Activated CD4-positive, alpha-beta T cell treated with anti-CD3 and anti-CD28 coated beads for 1 hour (primary cell): ENCODE measurements at places on chromosomes 5 and 9.

- DNase-seq = no peak
These were observed 757 bp downstream of the FXN start for GRCh38 chr9:69036309-69036708.

DNA sequence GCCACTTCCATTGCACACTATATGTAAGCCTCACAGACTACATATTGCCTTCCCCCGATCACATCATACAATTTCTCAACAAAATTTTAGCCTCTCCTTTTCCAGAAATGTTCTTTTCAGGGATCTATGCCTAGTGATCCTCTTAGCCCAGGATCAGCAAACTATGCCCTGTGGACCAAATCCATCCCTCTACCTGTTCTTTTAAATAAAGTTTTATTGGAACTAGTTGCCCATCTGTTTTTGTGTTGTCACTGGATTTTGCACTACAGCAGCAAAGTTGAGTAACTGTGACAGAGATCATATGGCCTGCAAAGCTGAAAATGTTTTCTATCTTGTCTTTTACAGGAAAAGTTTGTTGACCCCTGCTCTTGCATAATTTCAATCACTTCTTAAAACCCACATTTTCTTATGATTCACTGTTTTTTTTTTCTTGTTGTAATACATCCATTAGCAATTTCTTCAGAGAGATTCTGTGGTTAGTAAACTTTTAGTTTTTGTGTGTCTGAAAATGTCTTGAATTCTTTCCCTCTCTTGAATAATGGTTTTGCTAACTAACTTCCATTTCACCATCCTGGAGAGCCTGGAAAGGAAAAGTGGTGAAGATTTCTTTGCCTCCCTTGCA lies 7.1 kb downstream of the TXNDC8 start:
- DNase-seq = no peak

DNA sequence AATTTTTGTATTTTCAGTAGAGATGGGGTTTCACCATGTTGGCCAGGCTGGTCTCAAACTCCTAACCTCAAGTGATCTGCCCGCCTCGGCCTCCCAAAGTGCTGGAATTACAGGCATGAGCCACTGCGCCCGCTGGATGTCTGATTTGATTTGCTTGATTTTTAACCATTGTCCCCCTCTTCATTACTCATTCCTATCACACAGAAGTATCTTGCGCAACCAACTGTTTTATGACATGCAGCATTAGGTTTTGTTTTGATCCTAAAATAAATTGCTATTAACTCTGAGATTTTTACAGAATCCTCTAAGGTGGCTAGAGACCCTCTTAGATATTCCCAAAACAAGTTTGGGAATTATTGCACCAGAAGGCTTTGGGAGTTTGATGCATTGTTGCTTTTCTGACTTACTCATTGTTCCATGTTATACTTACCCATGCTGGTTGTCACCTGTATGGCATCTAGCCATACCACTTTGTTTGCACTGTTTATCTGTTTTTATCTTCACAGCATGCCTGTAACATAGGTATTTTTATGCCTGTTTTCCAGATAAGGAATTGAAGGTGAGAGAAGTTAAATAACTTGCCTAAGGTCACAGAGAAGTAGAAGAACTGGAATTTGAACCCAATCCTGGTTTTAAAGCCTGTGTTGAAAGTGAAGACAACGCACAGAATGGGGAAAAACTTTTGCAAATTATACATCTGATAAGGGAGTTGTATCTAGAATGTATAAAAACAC lies 35.9 kb upstream of the PWWP2A start:
- no peak for DNase-seq

DNA sequence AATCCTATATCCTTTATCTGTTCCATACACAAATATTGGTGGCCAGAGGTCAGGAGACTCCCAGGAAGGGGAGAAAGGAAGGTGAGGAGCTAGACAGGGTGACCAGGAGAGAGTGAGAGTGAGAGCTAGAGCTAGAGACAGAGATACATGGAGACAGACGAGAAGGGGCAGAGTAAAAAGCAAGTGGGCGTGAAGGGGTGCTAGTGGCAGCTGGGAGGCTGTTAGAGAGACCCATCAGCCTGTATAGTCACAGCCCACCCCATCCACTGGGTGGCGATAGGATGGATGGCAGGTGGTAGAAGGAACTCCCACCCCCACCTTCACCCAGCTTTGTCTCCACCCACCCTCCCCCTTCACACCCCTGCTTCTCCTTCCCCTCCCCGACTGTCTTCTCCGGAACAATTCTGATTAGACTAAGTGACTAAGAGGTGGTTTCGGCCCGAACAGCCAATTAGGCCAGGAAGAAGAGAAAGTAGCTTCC lies 32.8 kb downstream of the PCDH1 start:
- no peak for DNase-seq

GRCh38 chr9:114806526-114806900 lies 674 bp upstream of the TNFSF15 start:
- DNase-seq = no peak

DNA sequence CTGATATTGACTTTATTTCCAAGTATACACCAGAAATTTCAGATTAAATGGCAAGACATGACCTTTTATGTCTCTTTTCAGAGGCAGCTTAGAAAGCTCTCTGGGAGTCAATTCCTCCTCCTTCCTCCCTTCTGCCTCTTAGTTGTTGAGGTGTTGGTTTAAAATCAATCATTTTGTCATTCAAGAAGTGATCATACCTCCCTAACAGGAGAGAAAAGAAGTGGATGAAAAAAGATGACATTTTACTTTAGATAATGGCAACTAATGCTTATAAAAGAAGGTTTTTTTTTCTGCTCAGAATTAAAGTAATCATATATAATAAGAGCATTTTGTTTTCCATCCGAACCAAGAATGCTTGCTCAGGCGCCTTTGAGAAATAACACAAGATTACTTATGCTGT lies 448.7 kb downstream of the CTNND2 start:
- DNase-seq = no peak

GRCh38 chr9:96663506-96664120 lies 8.5 kb upstream of the PRXL2C start:
- DNase-seq = no peak

- no peak for DNase-seq
These were observed 70.0 kb upstream of the SSBP2 start for GRCh38 chr5:81820863-81821262.

GRCh38 chr9:32707326-32707725 lies 71.9 kb upstream of the TAF1L start:
- DNase-seq = no peak

DNA sequence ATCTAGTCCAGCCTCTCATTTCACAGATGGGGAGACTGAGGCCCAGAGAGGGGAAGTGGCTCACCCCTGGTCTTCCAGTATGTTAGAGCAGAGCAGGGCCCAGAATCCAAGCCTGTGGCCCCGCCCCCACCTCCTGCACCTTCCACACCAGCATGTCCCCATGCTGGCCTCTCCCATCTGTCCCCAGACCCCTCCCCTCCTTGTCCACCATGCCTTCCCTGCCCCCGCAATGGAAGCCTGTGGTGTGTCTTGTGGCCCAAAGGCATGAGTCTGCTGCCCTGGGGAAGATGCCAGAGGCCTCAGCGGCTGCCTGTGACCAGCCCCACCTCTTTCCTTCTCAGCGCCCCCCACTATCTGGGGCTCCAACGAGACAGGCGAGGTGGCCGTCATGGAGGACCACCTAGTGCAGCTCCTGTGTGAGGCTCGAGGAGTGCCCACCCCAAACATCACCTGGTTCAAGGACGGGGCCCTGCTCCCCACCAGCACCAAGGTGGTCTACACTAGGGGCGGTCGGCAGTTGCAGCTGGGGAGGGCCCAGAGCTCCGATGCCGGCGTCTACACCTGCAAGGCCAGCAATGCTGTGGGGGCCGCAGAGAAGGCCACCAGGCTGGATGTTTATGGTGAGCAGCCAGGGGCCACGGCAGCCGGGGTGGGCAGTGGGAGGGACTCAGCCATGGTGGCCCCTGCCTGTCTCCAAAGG lies 87.2 kb downstream of the HMCN2 start:
- DNase-seq = no peak

DNA sequence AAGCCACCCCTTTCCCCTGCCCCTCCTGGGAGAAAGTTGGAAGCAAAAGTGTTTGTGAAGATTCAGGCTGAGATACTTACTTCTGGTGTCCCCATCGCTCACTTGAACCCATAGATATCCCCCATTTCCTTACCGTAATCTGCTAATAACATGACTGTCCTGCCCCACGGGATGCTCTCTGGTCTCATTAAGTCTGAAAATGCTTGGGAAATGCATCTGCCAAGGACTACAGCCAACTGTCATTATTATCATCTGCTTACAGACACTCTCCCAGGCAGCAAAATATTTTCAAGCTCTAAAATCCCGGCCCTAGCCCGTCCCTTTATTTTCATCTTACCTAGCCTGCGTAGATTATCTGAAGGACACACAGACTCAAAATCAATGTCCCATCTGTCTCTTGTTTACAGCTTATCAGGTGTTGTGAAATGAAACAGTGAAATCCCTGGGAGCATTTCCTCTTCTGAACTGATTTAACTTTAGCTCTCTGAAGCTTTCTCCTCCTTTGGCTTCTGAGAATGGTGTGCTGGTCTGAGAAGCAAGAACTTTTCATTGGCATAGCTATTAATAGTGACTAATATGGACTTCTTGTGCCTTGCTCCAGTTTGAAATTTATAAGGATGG lies 126.9 kb upstream of the OSMR start:
- no peak for DNase-seq

GRCh38 chr5:16557477-16557876 lies 59.3 kb downstream of the RETREG1 start:
- no peak for DNase-seq

DNA sequence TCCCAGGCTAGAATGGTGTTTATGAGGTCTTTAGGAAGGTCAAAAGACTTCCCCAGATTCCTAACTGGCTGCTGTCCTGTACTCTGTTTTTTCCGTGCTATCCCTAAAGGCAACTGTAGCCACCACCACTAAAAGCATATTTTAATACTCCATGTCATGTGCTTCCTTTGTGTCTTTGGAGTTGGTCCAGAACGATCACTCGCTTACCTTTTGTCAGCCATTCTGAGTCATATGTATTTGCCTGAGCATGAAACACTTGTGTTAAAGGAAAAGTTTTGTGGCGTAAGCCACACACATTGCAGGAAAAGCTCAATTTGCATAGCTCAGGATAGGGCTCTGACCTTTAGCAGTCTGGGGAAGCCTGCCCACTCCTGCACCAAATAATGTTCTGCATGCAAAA lies 299.6 kb downstream of the NTRK2 start:
- no peak for DNase-seq

DNA sequence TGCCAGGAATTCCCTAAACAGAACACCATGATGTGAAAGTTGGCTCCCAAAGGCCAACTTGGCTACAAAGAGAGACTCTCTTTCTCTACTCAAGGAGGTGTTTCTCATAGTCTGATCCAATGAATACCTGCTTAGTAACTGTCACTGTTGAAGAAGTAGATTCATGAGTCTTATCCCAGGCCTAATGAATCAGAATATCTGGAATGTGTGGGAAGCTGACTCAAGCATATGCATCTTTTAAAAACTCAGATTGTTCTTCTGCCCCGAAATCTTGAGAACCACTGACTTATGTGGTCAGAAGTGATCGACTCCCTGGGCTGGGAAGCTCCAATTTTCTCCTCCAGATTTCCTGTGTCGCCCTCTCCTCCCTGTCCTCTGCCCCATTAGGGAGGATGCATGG lies 345.6 kb downstream of the PLK2 start:
- no peak for DNase-seq

DNA sequence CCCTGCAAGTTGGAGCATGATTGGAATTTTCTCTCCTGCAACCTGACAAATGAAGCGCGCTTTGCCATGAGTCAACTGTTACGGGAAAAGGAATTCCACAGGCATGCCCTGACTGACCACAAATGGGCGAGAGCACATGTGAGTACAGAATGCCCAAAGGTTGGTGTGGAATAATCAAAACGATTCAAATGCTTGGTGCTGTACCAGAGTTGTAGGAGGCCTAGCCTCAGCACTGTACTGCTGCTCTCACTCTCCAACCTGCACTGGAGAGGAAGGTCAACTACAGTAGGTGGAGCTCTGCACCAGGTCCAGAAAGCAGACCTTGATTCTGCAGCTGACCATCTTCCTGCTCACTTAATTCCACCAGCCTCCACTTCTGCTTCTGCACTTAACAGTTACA lies 406.9 kb upstream of the ACTBL2 start:
- DNase-seq = no peak

- DNase-seq = no peak
These were observed 113.2 kb downstream of the GCNT1 start for GRCh38 chr9:76572151-76572550.
